ENCODE measurements at places on chromosomes 12 and 14.

- DNase-seq, result no peak
Measured at GRCh38 chr12:97386133-97386581, 76.4 kb upstream of the RMST start.

DNA sequence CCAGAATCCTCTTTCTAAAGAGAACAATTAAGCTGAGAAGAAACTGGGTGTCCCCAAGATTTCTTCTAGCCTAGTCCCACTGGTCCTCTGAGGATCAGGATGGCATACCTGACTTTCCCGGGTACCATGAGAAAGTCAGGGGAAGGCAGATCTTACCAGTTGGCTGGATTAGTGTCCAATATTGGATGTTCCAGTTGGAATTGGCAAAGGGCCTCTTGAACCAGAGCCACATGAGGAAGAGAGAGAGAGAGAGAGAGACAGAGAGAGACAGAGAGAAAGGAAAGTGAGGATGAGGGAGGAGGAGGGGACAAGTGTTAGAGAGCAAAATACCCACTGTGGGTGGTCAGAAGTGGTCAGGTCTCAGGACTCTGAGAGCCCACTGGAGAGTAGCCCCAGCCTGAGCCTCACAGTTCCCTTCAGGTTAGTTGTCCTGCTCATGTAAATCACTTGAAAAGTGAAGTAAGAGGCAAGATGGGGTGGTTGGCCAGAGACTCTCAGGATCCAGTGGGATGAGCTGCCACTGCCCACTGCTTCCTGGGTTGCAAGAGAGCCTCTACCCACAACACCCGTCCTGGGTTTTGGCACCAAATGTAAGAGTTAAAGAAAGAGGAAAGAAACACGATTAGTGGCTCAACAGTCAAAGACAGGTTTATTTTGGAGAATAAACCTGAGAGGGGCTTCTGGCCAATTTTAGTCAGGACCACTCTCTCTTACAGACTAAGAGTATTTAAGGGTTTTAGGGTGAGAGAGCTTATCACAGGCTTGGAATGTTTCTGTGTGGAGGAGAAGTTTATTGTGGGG lies 28.4 kb upstream of the A2M start:
- DNase-seq, result no peak

GRCh38 chr14:87261621-87262020 lies 731.4 kb downstream of the GALC start:
- no peak for DNase-seq

DNA sequence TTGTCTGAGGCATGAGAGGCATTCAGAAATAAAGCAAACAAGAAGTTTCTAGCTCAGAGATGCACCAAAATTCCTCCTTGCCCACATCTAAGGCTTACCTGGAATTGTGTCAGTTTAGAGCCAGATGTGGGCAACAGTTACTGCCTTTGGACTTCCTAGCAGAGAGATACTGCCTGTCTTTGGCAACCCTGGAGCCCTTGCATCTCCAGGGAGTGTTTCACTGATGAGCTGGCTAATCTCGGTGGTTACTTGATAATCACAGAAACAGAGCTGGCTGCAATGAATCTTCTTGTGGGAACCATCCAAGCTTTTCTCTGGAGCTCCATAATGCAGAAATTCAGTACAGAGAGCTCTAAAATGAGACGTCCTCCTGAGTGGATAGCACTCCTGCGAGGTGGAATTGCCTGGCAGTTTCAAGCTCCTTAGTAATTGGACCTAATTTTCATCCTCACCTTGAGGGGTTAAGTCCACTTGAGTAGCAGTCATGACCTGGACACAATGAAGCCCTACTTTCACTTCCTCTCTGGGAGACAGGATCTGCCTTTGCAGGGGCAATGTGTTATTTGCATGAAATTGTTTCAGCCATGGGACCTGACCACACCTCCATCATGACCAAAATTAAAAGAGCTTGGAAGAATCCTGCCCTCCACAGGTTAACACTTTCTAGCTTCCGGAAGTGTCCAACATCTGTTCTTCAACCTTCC lies 108.8 kb upstream of the ARHGAP5 start:
- no peak for DNase-seq

DNA sequence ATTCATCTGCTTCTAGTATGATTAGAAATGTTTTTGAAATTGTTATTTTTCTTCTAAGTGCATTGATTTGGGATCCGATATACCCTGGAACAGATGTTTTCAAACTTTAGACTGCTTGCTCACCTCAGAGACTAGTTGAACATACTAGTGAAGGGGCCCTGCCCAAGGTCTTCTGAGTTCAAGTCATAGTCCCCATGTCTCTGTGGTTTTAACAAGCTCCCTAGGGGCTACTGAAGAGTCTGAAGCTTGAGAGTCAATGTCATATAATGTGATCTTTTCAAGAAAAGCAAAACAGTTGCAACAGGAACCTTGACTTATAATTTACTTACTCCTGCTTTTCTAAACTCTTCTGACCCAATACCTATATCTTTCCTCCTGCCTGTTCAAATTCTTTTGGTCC lies 7.5 kb upstream of the UBE2N start:
- no peak for DNase-seq

- no peak for DNase-seq
Measured at GRCh38 chr12:131919366-131920156, 9.5 kb upstream of the PUS1 start.

- DNase-seq, result no peak
Measured at GRCh38 chr12:31481415-31481814, 109.5 kb downstream of the DENND5B start.
